ENCODE measurements at places on chromosomes 13 and 19.

DNA sequence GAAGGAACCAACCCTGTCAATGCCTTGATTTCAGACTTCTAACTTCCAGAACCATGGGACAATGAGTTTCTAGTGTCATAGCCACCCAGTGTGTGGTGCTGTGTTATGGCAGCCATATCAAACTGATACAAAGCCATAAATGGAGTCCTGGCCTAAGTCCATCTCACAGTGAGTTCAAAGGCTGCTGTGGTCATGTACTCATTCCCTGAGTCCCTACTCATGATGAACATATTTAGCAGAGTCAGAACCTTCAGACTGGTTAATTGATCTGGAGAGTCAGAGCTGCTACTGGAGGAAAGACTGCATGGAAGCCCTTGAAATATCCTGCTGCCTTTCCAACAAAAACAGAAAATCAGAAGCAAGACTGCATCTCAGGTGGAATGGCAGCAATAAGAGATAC is 39.2 kb upstream of the CSNK1A1L start:
- DNase-seq: no peak

DNA sequence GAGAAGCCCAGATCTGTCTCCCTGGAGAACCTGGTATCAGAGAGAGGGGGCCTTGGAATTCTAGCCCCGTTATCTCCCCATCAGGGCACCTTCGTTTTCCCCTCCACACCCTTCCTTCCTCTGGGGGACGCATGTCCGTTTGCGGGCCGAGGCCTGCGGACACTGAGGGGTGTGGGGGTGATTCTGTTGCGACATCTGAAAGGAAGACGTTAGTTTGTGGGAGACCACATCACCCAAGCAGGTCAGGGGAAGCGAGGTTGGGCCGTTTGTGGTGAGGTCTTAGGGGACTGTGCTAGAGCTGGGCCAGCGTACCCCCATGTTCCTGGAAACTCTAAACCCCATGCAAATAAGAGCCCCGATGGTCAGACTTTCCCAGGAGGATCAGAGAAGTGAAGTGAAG is 3.7 kb upstream of the HSH2D start:
- no peak for DNase-seq

DNA sequence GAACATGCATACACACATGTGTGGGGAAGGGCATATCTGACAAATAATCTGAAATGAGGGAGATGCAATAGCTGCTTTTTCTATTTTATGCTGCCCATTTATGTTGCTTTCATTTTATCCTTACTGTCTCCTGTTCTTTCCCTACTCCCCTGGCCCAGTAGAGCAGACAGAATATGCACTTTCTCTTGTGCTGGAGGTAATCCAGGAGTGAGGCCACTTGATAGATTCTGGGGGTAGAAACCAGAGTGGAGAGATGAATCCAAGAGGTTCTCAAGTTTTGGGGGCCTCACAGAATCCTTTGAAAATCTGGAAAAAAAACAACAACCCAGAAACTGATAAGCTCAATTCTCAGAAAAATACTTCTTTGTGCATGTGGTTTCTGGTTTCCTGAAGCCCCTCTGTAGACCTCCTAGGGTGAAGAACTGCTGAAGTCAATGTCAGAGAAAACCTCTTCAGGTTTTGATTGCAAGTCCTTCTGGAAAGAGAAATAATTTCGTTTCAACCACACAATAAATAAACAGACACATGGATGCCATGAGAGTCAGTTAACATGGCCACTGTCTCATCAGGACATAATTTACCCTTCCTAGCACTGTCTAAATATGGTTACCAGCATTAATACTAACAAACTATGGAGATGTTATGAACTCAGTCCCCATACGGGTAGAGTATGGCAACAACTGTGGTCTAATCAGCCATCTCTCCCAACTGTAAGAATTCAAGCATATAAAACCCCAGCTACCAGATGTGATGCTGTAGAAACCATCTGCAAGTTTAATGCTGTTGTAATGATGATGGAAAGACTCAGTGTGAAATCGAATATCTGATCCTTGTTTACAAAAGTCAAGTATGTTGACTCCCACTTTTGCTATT is 355.6 kb downstream of the SLC7A1 start:
- no peak for DNase-seq

GRCh38 chr19:48724796-48725753 is 5.5 kb upstream of the MAMSTR start:
- peak; percentile 95 for DNase-seq

- DNase-seq: no peak
Measured at GRCh38 chr19:40802300-40803169, 3.5 kb downstream of the EGLN2 start.

DNA sequence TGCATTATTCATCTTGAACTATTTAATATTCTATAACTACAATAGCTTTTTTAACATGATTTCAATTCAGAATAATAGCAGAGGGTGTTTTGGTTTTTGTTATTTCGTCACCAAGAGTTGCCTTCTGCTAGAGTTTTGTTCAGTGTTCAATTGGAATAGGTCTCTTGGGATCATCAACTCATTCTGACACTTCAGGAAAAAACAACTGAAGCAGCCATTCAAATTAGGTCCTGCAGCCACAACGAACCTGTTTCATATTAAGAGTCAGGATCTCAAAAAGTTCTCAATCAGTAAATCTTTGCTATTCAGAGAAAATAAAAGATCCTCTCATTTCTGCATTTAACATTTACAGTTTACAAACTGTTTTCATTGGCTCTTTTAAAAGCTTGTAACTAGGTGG is 2.4 kb upstream of the CHAMP1 start:
- peak; percentile 22 for DNase-seq

GRCh38 chr19:30049846-30050667 is 108.0 kb downstream of the URI1 start:
- peak; percentile 24 for DNase-seq

DNA sequence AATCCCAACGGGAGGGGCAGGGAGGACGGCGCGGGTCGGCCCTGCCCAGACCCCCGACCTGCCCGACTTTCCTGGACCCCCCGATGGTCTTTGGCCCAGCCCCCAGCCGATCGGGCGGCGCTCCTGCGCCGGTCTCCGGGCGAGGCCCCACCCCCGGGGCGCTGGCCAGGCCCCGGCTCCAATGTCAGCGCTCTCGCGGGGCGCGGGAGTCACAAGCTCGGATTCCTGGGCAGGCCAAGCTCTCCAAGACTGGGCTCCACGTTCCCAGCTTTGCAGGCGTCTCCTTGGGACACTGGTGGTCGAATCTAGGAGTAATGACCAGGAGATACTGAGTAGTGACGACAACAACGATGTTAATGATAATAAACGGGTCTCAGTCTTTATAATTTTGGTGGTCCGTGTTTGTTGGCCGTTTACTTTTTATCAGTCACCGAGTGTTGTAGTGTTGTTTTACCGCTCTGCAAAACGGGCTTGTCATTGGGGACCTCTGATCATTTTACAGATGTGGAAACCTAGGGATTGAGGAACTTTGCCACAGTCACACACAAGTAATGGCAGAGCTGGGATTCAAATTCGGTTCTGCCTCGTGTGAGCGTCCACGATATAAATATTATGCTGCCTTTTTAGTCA is 545 bp downstream of the RAD23A start:
- DNase-seq: peak; percentile 61

DNA sequence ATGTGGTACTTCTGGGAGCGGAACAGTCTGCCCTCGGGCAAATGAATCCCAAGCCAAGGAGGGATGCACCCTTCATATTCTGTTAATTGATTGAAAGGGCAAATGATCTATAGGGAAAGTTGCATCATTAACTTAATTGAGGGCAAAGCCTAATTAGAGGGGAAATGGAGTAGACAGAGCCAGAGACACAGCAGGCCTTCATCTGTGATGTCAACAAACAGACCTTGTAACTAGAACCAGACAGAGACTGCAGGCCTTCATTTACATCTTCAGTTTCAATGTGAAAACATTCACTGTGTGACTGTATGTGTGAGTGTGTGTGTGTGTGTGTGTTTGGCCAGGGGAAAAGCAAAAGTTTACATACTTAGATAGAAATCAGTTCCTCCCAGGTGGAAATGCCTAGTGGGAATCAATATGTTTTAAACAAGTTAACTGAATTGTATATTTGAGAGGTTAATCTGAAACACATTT is 126.4 kb downstream of the SPRY2 start:
- DNase-seq: no peak

DNA sequence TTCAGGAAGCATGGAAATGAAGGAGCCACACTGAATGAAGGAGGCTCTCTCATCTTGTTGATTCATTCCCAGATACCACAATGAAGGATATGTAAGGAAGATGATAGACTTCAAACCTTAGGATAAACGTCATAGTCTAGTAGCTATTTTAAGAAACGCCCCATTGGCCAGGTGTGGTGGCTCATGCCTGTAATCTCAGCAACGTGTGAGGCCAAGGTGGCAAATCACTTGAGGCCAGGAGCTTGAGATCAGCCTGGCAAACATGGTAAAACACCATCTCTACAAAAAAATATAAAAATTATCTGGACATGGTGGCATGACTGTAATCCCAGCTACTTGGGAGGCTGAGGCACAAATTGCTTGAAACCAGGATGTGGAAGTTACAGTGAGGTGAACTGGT is 17.1 kb upstream of the ZNF841 start:
- no peak for DNase-seq

DNA sequence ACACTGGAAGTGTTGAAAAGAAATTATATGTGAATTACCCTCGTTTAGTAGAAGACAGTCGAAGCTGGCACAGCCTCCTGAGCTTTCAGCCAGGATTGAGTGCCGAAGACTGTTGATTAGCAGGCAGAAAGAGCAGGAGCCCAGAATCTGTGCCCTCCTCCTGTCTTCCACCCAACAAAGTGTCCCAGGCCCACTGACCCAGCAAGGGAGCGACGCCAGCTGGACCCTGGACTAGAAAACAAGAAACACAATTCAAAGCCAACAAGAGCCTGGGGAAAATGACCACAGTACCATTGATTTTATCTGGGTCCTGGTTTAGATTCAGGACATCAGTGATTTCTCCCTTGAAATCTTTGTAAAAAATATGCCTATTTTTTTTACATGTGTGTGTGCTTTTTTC is 120.7 kb downstream of the RXFP2 start:
- no peak for DNase-seq

GRCh38 chr13:20173116-20173746 is 12.4 kb upstream of the GJA3 start:
- DNase-seq: no peak

- DNase-seq: no peak
Measured at GRCh38 chr13:77583581-77583980, 48.1 kb downstream of the SCEL start.

GRCh38 chr19:49387936-49388372 is at the start of gene KASH5:
KASH5 (plus strand) TSS chr19:49388249; CDS start chr19:49390884, 2,635 bp downstream.
- DNase-seq: peak; percentile 93

GRCh38 chr19:45177817-45178261 is at the start of gene TRAPPC6A:
TRAPPC6A (minus strand) TSS chr19:45178237; CDS start chr19:45178218, 19 bp downstream.
- DNase-seq: no peak

DNA sequence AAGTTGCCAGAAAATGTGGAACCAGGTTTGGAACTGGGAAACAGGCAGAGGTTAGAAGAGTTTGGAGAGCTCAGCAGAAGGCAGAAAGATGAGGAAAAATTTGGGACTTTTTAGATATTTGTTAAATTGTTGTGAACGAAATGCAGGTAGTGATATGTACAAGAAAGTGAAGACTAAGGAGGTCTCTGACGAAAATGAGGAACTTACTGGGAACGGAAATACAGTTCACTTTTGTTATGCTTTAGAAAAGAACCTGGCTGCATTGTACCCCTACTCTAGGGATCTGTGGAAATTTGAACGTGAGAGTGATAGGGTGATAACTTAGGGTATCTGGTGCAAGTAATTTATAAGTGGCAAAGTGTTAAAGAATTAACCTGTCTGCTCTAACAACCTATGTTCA is 632.4 kb downstream of the SLITRK5 start:
- DNase-seq: no peak

DNA sequence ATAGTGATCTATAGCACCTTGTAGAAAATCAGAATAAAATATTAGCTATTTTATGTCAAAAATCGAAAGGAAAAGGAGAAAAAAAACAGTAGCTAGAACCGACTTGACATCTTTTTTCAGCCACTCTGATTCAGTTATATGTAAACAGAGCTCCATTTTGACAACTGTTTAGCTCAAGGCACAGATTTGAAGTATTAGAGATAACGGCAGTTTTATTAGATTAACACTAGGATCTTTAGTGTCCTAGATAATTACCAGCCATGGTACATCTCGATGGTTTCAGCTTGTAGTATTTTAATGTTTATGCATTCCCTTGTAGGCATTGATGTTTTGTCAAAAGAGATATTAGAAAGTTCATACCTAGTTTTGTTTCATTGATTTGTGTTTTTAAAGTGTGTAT is 67.3 kb downstream of the PCDH17 start:
- no peak for DNase-seq

DNA sequence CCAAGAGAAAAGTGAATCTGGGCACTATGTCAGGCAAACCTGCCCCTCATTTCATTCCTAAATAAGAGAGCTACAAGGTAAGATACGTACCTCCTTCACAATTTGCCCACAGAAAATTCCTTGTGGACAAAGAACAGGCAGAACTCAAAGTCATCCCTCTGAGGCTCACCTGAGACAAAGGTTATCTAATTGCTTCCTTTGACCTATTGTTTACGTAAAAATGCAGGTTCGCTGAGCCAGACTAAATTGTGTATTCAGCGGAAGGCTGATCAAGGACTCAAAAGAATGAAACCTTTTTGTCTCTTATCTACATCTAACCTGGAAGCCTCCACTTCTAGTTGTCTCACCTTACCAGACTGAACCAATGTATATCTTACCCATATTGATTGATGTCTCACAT is 213.3 kb downstream of the POSTN start:
- DNase-seq: no peak

- no peak for DNase-seq
Measured at GRCh38 chr19:47330466-47330869, 1.5 kb upstream of the C5AR2 start.

- peak; percentile 27 for DNase-seq
Measured at GRCh38 chr19:45275370-45275971, 24.4 kb downstream of the MARK4 start.

DNA sequence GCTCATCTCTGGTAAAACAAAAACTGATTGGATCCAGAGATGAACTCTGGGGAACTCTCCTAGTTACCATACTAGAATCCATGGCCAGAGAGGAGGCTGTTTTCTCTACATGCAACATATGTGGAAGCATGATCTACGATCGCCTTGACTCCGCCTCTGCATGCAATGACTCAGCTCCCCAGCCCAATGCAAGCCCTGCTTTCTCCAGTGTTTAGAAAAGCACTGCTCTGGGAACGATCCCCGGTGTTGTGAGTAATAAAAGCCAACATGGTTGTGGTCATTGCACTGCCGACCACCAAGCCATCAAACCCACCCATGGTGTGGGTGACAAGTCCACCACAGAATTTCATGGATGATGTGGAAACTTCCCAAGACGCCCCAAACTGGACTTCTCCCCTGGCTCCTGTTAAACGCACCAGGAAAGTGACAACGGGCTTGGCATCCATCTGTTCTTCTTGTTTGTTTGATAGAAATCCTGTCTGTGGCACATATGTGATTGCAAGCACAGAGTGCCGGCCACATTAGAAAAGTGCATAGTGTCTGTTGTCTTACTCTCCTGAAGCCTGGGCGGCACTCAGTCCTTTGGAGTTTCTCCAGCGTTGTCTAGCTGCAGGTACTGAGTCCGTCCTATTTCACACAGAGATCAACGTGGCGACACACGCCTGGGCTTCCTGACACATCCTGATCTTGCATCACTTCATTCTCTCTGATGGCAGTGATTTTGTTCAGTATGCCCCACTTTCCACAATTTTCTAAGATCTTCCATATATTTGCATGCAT is 36.4 kb upstream of the VSTM2B start:
- no peak for DNase-seq

GRCh38 chr13:28012896-28013295 is 24.4 kb upstream of the URAD start:
- DNase-seq: no peak

Data from SK-MEL-5 (cell line).